CD4-positive, alpha-beta T cell treated with Interleukin-2 at 100 ng/mL for 4 hours (primary cell): ENCODE measurements at places on chromosomes 4 and X.

DNA sequence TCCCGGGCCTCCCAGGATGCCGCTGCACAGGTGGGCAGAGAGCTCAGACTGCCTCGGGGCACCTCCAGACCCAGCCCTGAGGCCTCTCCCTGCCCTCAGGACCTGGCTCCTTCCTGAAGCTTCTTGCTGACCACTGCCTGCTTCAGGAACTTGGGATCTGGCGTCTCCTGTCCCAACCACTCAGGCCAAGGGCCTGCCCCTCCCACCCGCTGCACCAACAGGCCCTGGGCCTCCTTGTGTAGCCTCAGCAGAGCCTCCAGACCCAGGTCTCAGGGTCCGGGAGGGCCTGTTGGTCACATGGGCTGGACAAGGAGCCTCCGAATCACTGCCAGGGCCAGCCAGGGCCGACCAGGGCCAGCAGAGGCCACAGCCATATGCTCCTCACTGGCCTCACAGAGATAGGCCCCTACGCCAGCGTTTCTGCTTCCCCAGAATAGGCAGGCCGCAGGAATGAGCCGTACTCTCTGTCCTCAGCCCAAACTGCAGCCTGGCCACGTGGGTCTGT, 2.8 kb downstream of the MXD4 start:
- DNase-seq, result no peak

DNA sequence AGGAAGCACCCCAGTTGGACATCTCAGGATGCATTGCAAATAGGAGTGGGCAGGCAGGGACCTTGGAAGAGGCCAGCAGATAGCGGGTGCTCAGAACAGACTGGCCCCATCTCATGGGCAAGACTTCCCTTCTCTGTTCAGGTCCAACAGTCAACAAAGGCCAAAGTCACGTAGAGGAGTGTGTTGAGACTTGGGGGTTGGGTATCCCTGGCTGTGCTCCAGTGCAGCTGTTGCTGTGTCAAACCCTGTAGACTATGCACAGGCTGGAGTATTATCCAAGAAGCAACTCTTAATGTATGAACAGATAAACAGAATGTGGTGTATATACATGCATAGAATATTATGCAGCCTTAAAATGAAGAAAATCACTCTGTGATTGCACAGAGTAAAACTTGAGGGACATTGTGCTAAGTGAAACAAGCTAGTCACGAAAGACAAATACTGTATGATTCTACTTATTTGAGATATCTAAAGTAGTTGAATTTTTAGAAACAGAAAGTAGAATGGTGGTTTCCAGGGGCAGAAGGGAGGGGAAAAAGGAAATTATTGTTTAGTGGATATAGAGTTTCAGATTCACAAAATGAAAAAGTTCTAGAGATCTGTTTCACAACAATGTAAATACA, 192.1 kb upstream of the LCORL start:
- DNase-seq, result no peak

- peak; percentile 70 for DNase-seq
These were observed 60.7 kb upstream of the ABCG2 start for GRCh38 chr4:88219099-88219498.

- no peak for DNase-seq
These were observed 367.5 kb downstream of the PRDM5 start for GRCh38 chr4:120555058-120555457.

DNA sequence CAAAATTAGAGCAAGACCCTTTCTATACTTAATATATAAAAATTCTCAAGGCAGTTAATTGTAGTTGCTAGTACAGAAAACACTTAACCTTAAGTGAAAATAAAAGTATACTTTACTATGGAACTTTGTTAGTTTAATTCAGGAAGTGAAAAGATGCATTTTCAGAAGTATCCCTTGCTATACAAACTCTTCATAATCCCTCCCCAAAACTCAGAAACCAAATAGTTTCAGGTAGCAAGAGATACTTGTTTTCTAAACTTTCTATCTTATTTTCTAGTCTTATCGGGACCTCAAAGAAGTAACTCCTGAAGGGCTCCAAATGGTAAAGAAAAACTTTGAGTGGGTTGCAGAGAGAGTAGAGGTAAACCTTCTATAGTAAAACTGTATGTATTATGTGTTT, 14.3 kb downstream of the PAICS start:
- DNase-seq, result no peak

GRCh38 chr4:171891038-171891437, 77.8 kb downstream of the GALNTL6 start:
- DNase-seq, result no peak

GRCh38 chr4:19002170-19002569, 980.6 kb upstream of the LCORL start:
- no peak for DNase-seq

DNA sequence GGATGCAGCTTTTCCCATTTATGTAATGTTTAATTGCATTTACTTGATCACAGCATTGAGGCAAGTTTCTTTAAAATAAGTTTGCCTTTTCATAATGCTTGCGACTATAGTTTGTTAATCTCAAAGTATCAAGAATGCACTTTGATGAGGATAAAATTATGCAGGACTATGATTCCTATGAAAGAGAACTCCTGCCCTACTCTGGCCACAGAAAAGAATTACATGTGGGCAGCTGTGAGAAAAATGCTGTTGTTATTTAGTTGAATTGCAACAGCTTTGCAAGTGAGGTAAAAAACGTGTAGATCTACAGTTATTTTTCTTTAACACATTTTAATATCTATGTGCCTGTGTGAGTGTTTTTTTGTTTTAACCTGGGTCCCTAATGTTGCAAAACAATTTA, 12.5 kb upstream of the OSTC start:
- no peak for DNase-seq

DNA sequence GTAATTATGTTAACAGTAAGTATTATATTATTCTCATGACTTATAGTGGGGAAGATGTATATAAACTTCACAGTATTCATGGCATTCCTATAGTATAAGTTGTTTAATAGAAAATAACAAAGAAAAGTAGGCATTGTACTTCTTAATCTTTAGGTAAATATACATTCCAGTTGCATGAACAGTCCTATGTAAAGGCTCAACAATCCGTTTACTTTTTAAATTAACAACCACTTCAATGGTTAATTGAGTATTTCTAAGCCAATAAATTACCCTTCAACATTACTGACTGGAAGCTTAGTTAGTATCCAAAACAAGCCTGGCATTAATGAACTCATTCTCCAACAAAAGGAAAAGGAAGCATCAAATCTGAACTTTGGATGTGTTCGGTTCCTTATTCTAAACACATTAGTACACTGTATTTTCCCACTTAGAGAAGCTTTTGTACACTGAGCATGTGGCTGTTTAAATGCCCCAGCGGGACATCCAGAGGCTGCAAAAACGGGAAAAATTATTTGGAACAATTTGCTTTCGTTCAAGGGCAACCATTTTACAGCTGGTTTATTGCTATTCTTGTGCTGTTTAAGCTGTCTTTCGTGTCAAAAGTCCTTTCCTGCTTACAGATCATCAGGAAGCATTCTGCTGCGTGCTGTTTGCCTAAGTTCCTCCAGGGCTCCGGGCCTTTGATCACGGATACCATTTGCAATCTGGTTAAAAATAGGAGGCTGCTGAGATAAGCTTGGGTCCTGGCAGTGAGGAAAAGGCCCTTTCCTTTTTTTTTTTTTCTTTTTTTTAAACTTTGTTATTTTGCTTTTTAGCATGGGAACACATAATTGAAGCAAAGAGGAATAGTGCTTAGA, 460.3 kb downstream of the SPRY1 start:
- DNase-seq, result no peak

GRCh38 chrX:40148385-40149285, 50.9 kb upstream of the BCOR start:
- no peak for DNase-seq
